ENCODE measurements at places on chromosomes 6 and 20.

DNA sequence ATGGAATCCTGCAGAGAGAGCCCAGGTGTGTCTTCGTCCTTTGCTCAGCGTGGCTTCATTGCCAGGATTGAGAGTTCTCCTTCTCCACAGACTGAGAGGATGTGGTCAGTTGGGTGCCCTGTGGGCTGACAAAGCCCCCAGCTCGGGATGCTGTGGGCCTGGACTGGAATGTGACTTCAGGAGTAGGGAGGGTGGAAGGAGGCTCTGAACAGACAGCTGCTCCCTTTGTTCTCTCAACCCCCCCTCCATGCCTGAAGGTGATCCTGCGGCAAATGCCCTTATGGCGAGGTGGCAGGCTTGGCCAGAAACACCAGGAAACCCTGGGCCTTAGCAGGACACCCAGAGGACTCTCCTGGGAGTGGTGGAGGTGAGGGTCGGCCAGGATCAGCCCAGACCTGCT, 1.8 kb upstream of the CST5 start:
- DNase-seq = no peak

- DNase-seq = no peak
These were observed 257.5 kb downstream of the ADGB start for GRCh38 chr6:146856296-146856695.

DNA sequence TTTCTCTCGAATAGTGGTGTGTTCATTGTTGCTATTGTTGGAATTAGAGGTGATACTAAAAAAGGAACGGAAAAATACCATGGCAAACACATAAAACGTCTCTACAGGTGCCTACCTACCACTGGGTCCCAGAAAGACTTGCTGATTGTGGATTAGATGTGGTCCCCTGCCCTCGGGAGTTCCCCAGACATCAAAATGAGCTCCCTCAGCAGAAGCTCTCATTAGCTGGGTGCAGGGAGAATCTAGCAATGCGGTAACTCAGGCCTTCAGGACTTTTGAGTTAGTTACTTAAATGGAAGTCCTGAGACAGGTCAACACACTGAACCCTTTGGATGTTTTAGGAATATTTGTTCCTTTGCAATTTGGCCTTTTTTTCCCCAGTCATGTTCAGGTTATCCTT, 6.1 kb downstream of the IRF4 start:
- no peak for DNase-seq

GRCh38 chr6:54618572-54618971, 228.0 kb upstream of the FAM83B start:
- no peak for DNase-seq

DNA sequence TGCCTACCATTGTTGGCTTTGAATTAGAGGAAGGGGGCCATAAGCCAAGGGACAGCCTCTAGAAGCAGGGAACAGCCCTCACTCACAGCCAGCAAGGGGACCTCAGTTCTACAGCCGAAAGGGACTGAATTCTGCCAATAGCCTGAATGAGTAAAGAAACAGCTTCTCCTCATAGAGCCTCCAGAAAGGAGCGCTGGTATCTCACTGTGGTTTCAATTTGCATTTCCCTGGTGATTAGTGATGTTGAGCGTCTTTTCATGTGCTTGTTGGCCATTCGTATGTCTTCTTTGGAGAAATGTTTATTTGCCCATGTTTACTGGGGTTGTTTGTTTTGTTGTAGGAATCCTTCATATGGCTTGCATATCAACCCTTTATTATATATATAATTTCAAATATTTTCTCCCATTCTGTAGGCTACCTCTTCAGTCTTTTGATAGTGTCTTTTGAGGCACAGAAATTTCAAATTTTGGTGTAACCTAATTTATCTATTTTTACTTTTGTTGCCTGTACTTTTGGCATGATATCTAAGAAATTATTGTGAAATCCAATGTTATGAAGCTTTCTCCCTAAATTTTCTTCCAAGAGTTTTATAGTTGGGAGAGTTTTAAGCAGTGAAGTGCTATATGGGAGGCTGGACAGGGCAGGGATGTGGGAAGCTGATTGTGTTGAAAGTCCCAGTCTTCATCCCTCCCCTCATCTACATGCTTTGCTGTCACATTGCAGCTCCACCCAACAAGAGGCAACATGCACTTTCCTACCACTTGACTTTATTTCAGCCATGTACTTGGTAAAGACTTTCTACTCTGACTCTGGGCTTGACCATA, 82.3 kb upstream of the SHLD1 start:
- DNase-seq = no peak

DNA sequence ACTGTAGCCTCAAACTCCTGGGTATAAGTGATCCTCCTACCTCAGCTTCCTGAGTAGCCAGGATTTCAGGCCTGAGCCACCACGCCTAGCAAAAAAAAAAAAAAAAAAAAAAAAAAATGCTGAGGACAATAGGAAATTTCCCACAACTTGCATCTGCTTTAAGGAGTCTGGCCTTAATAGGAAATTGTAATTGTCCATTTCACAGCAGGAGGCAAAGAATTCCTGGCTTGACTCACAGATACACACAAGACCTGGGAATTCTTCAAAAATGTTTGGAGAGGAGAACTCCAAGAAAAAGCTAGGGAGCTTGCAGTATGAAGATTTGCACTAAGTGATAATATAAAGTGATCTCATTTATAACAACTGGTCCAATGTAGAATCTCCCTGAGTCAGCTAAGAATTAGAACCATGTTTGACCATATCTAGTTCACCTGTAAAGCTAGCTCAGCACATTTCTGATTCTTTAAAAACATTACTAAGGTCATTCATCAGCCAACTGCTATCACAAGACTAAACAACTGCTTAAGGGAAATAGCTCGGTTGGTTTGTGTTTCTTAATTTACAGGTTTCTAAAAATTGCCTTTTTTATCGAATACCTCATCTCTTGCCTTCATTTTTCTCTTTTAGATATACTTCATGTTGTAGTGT, 80.2 kb upstream of the SLC2A12 start:
- no peak for DNase-seq

DNA sequence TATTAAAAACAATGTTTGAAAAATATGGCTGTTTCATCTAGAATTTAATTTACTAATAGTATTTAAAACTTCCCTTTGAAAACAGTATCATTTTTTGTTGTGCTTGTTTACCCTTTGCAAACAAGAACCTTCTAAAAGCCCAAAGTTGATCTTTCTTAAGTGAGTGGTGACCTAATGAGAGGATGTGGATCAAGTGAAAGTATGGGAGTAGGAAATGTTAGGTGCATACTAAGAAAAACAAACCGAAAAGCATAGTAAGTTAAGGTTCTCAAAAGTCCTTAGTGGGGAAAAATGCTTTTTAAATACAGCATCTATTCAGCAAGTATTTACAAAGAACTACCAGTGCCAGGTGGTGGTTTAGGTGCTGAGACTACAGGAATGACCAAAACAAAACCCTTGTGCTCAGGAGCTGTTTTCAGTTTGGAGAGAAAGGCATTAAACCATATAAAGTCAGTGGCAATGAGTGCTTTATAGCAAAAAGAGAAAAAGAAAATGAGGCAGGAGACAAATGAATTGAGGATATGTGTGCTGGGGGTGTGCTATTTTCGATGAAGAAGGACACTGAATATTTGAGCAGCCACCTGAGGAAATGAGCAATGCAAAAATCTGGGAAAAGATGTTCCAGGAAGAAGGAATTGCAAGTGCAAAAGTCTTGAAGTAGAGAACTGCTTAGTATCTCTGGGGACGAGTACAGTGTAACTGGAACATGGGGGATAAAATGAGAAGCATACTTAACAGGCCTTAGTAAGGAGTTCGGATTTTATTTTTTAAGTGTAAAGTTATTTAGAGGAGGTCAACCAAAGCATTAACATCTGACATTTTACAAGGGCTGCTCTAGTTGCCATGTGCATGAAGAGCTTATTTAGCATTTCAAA, 24.0 kb downstream of the RNF146 start:
- no peak for DNase-seq

- no peak for DNase-seq
These were observed 53.6 kb upstream of the FANCE start for GRCh38 chr6:35398526-35398925.

GRCh38 chr6:134835993-134836392, 113.9 kb downstream of the ALDH8A1 start:
- peak; percentile 25 for DNase-seq

DNA sequence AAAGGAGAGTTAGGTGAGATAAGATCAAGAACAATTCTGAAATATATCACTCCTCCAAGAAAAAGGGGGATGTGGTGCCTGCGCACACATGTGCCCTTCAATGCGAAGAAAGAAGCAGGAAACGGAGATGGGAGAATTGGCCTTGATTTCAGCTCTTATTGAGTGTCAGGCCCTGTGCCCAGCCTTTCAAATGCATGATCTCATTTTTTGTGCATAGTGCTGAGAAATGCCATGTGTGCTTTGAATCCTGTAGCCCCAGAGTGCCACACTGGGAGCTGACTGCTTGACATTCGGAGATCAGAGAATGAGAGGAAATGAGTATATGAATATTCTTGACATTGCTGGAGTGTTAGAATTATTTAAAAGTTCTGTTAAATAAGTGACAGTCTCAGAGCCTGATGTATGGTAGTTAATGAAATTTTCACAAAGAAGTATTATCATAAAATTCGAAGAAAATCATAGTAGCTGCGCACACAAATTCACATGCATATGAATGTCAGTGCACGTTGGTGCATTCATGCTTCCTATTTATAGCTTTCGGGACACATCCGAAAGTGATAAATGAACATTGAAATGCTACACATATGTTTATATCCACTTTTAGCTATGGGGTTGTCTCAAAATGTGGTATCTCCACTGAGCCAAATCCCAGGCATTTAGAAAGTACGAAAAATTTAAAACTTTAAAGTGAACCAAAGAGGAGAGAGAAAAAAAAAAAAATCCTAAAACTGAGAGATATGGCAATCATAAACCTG, 172.0 kb downstream of the KCNQ5 start:
- no peak for DNase-seq

DNA sequence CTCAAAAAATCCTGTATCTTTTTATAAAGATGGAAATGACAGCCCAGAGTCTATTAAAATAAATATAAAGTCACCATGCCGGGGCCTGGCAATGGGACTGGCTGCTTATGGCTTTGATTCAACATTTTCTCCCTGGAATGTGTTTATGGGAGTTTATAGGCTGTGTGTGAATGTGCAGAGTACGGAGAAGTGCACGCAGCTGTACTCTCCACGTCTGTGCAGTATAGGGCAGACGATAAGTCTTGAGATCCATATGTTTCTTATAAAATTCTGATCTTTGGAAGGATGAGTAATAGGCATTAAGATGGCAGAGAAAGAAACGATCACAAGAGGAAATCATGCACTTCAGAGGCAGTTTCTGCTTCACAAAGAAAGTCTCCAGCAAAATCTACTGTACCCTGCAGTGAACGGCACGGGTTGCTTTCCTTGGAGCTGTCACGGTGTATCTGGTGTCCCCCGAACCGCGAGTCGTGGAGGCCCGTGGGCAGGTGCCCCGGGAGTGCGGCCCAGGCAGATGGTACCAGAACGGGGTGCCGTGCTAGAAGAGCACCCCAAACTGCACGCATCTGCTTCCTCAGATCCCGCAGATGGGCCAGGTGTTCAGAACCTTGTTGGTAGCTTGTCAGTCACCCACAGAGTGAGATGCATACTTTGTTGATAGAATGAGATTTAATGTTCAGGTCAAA, 382.5 kb downstream of the TAF4 start:
- DNase-seq = no peak

GRCh38 chr20:2305479-2305878, 9.7 kb downstream of the TGM3 start:
- DNase-seq = no peak

- no peak for DNase-seq
These were observed 104.2 kb upstream of the SCGN start for GRCh38 chr6:25547797-25548196.

- no peak for DNase-seq
These were observed 142.4 kb upstream of the RIPOR2 start for GRCh38 chr6:25078141-25078540.

GRCh38 chr20:6277661-6278240, 154.9 kb upstream of the FERMT1 start:
- DNase-seq = no peak

GRCh38 chr20:52001999-52002666, 189.4 kb downstream of the ZFP64 start:
- no peak for DNase-seq

GRCh38 chr6:93423542-93423941, 4.2 kb upstream of the EPHA7 start:
- no peak for DNase-seq

Data from AG08395 (cell line).